ENCODE measurements at places on chromosomes 12 and 14. TPM values are rescaled to one million over a fixed set of nuclear protein-coding genes. Genes with fewer than 3 reads are reported as not detected.

The SERPINA3 gene
- total RNA-seq: 4.9 TPM

The CYP27B1 gene
- not detected for total RNA-seq

The EIF2S3B gene
- not detected for total RNA-seq

The TCL1A gene
- total RNA-seq: not detected
